Activated CD4-positive, alpha-beta T cell treated with anti-CD3 and anti-CD28 coated beads for 36 hours (primary cell): ENCODE measurements at places on chromosomes 7 and 10. TPM values are rescaled to one million over a fixed set of nuclear protein-coding genes. Genes with fewer than 3 reads are reported as not detected.

The SPDYE6 gene
- not detected for total RNA-seq

The ASZ1 gene
- total RNA-seq = not detected

DNA sequence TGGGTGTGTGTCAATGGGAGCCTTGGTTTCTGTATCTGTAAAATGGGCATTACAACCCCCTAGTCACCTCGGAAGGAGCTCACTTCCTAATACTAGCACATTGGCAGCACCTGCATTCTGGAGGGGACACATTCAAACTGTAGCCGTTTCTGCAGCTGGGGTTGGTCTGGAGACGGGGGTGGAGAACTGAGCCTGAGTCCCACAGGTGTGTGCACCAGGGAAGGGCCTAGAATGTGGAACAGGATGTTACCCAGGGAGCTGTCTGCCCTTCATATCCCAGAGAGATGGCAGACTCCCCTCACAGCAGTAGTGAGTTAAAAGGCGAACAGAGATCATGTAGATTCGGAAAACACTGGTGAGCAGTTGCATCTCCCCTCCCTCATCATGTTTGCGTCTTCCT is 272.8 kb upstream of the ZNF32 start:
- no peak for DNase-seq

DNA sequence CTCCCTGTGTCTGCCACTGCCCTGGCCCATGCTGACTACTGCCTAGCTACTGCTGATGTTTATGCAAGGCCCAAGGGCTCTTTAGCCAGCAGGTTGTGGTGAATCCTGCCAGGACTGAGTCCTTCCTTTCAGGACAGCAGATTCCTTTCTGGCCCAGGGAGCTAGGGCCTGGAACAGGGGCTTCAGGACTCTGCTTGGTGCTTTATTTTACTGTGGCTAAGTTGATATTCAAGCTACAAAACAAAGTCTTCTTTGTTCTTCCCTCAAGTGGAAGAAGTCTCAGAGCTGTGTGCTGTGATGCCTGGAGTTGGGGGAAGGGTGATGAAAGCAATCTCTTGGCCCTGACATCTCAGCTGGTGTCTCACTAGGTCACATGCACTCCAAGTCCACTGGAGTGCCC is 66.2 kb upstream of the NME8 start:
- no peak for DNase-seq

GRCh38 chr10:132540456-132540855 is 2.9 kb downstream of the INPP5A start:
- peak; percentile 27 for DNase-seq

- no peak for DNase-seq
Observed at GRCh38 chr7:50449501-50449880, 659 bp downstream of the FIGNL1 start.

GRCh38 chr7:71173955-71174354 is 42.0 kb downstream of the GALNT17 start:
- no peak for DNase-seq

The ZNF679 gene
- not detected for total RNA-seq

The KLF14 gene
- total RNA-seq = not detected

DNA sequence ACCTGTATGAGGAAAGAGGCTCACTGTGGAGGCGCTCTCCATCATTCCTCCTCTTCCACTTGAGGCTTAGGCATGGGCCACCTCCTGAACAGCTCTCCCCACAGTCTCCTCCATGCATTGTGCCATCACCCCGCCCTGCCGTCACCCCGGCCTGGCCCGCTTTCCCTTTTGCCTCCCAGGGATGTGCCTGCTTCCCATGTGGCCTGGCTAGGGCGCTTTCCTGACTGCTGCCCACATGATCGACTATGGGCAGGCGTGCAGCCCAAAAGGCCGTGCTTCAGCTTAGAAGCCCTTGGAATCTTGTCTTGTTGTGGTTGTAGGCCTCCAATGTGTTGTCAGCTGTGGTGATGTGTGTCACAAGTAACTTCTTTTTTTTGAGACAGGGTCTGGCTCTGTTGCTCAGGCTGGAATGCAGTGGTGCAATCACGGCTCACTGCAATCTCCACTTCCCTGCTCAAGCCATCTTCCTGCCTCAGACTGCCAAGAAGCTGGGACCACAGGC is 1.8 kb upstream of the ACTR3C start:
- DNase-seq = no peak

GRCh38 chr10:76197293-76197692 is 765.9 kb downstream of the LRMDA start:
- no peak for DNase-seq

The CREB5 gene
- total RNA-seq = 0.61 TPM

- no peak for DNase-seq
Observed at GRCh38 chr10:32161586-32161985, 105.4 kb upstream of the KIF5B start.

DNA sequence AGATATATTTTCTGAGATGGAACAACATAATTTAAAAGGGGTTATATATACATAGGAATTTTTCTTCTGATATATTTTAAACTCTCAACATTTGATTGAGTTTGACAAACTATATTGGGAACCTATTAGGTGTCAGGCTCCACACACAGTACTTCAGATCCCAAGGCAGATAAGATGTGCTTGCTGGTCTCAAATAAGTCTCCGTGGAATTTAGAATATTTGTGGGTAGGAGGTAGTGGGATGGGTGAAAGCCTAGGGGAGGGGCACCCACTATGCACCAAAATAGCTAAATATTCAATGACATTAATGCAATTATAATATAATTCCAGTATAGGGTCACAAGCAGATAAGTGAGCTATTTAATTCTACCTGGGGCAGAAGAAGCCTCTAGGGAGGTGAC is 81.5 kb downstream of the ARL4A start:
- DNase-seq = no peak

The CCDC172 gene
- total RNA-seq = not detected

GRCh38 chr7:91325726-91326125 is 61.5 kb downstream of the FZD1 start:
- no peak for DNase-seq

- DNase-seq = peak; percentile 60
Observed at GRCh38 chr7:143362131-143363015, at the start of gene FAM131B. Gene FAM131B (minus strand): TSS chr7:143362713. CDS start chr7:143362603, 110 bp downstream.

The PVRIG gene
- total RNA-seq = 27.7 TPM

DNA sequence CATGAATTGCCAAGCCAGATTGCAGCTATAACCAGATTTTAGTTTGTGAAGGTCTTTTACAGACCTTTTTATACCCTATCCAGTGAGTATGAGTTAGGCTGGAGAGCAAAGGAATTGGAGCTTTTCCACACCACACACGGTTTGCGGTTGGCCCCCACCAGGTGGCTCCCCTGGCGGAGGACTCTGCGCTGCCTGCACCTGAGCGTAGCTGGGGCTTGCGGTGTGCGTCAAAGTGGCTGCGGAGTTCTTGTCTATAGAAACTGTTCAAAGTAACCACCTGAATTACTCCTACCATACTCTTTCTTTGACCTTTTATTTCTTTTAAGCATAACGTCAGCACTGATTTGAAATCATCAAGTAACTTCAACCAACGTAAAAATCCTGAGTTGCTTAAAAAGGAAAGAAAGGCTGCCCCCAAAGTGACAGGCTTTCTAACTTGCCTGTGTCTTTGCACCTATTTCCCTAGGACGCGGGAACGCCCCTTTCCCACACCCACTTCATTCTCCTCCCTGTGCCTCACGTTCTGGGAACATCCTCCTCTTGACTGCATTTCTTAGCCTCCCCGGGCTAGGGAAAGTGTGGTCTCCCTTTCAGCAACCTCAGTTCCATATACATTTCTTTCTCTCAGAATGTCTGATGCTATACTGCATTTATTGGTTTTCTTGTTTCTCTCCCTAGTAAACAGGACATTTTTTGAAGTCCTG is 47.6 kb upstream of the TMEM72 start:
- peak; percentile 40 for DNase-seq

The LAMB1 gene
- 0.16 TPM for total RNA-seq

DNA sequence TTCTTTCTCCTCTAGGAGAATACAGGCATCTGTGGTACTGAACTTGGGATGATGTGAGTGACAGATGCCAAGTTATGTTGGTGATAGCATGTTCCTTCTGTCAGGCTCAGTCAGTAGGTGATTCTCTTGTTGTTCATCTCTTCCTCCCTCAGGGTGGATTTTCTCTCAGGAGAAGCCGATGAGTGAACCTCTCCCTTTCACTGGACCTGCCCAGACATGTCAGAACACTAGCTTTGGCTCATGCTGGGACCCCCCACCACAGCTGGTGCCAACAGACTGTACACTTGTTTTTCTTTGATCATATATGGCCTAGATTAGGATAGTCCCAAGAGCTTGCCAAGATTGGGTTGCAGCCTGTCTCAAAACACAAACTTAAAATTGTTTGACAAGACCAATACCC is 129.4 kb downstream of the BMPER start:
- no peak for DNase-seq

DNA sequence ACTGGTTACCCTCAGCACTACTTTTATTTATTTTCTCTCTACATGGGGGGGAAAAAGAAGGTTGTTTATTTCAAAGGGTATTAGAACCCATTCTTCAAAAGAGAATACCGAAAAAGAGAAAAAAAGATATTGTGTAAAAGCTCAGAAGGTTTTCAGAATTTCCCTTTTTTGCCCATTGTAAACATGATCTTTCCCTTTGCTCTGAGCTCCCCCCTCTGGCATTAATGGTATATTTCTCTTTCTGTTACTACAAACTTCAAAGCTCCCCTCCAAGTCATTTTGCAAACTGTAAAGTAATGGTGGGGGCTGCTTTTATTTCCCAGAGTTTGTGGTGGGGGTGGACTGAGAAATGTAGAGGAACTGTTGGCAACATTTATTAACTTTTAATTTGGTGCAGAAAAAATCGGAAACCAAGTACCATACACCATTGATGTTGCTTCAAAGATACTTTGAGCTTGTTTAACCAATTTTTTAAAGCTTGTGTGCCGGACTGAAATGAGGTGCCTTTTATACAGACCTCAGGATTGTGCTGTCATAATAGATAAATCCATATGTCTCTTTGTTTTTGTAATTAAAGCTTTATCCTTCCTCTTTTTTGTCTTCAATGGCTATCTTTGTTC is 181.5 kb downstream of the EXOC4 start:
- DNase-seq = no peak

GRCh38 chr10:132306343-132306685 is 1.4 kb downstream of the STK32C start:
- no peak for DNase-seq

DNA sequence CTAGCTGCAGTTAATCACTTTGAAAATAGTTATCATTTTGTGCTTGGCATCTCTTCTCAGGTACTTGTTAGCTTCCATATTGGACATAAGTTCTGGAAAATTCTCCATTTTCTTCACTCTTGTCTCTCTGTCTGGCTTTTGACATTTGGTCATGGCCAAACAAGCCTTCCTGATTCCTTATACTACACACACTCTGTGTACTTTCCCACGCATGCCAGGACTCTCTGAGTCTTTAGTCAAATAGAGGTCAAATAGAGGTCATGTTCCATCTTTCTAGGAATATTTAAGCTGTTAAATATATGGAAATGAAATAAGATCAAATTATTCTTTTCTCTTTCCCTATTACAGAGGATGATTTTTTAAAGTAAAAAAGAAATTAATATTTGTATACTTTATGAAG is 235.5 kb upstream of the PLXDC2 start:
- DNase-seq = no peak

DNA sequence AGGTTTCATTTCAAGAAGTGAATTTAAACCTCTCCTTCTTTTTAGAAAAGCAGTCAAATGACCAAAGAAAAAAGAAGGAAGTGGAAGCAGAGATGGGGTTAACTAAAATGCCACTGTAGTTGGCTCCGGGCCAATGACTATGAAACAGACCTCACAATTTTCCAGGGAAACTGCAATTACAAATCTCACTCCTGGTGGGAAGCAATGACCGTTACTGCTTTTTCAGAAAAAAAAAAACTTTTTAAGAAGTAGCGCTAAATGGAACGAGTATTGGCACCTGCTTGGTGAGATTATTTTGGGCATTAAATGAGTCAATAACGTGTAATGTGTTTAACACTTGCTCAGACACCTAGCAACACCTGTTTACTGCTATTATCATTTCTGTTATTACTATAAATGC is 1.2 kb downstream of the SFRP4 start:
- no peak for DNase-seq

DNA sequence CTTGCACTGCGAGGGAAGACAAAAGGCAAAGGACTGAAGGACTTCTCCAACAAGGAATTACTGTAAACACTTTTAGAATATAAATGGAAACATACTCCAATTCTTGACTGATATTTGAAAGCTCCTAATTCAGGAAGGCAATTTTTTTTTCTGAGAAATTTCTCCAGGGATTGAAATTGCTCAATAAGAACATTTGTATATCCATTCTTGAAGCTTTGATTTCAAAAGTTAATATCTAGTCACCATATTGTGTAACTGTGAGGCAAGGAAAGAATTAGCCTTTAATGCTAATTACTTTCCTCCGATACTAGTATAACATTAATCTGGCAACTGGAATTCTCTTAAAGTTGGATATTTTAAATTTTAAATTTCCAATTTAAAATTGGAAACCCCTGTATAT is 188.4 kb upstream of the COL1A2 start:
- DNase-seq = no peak

DNA sequence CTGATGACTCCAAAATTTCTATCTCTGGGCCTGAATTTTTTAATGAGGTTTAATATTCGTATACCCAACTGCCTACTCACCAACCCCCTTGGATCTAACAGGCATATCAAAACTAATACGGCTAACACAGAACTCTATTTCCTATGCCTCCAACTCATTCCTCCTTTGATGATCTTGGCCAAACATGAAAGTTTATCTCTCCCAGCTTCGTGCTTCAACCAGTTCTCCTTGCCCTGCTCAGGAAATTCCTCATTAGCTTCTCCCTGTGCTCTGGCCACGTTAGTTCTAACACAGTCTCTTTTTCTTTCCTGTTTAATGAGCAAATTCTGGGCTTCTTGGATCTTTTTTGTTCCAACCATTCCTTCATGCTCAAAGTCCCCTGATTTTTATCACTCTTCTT is 138.9 kb upstream of the PTN start:
- DNase-seq = no peak

GRCh38 chr10:119502209-119502608 is 40.3 kb downstream of the RGS10 start:
- DNase-seq = peak; percentile 87

- DNase-seq = no peak
Observed at GRCh38 chr10:86257683-86258082, 108.9 kb downstream of the GRID1 start.

DNA sequence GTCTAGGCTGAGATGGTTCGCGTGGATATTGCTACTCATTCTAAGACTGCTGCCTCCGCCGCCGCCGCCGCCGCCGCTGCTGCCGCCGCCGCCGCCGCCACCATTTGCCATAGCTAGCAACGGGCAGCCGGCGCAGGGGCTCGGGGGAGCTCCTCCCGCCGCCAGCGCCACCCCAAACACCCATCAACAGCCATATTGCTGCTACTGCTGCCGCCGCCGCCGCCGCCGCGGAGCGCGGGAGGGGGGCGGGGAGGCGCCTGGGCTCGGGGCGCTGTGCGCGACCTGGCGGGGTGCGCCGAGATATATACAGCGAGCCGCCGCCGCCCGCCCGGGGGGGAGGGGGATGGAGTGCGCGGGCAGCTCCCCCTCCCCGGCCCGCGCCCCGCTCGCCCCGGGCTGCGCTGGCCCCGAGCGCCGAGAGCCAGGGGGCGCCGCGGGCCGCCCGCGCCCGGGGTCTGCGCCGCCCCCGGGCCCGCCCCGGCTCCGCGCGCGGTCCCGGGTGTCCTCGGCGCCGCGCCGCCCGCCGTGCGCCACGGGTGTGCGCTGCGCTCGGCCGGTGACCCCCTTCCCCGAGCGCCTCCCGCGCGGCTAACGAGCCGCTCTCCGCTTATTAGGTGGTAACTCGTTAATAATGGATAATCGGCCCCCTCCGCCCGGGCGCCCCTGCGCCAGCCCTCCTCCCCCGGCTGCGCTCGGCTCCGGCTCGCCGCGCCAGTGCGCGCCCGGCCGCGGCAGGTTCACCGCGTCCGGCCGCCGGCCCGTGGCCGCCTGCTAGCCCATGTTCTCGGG is at the start of gene KCNMA1:
TSS of gene KCNMA1 (minus strand) at position 277 of the 789 bp plus-strand sequence.
- DNase-seq = peak; percentile 31
